ENCODE measurements at places on chromosomes 7 and 10.

GRCh38 chr10:66784770-66785169, 141.1 kb upstream of the LRRTM3 start:
- no peak for DNase-seq

DNA sequence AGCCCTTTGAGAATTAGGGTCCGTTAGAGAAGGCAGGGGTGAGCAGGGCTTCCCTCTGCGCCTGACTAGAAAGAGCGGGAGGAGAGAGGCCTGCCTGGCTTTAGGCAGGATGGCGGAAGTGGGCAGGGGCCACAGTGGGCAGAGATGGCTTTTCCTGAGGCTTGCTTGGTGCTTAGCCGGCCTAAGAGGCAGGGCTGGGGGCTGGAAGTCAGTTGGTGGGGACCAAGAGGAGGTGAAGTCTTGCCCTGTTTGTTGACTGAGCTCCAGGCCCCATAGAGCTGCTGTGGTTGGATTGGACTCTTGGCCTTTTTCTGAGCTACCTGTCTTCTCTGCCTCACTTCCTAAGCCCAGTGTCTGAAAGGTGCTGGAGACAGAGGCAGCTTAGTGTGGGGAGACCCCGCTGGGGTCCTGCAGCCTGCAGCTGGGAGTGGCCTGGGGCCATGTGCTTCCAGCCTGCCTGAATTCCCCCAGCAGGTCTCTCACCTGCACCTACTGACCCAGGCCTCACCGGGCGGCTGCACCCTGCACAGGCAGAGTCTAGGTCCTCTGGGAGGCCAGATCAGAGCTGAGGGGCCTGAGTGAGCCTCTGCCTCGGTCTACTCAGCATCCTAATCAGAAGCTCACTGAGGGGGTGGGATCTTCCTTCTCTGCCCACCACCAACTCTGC, 4.8 kb downstream of the FAM241B start:
- no peak for DNase-seq

DNA sequence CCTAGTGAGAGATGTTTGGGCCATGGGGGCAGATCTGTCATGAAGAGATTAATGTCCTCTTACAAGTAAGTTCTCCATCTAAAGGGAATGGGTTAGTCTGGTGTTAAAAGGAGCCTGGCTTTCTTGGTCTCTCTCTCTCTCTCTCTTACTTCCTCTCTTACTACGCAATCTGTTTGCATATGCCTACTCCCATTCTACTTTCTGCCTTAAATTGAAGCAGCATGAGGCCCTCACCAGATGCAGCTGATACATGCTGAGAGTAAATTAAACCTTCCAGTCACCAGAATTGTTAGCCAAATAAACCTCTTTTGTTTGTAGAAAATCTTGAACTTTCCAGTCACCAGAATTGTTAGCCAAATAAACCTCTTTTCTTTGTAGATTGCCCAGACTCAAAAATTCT, 884.1 kb downstream of the NRG3 start:
- DNase-seq: no peak

GRCh38 chr10:127552446-127552845, 3.3 kb downstream of the NPS start:
- no peak for DNase-seq

- no peak for DNase-seq
Measured at GRCh38 chr7:43692582-43693373, 36.5 kb downstream of the COA1 start.

DNA sequence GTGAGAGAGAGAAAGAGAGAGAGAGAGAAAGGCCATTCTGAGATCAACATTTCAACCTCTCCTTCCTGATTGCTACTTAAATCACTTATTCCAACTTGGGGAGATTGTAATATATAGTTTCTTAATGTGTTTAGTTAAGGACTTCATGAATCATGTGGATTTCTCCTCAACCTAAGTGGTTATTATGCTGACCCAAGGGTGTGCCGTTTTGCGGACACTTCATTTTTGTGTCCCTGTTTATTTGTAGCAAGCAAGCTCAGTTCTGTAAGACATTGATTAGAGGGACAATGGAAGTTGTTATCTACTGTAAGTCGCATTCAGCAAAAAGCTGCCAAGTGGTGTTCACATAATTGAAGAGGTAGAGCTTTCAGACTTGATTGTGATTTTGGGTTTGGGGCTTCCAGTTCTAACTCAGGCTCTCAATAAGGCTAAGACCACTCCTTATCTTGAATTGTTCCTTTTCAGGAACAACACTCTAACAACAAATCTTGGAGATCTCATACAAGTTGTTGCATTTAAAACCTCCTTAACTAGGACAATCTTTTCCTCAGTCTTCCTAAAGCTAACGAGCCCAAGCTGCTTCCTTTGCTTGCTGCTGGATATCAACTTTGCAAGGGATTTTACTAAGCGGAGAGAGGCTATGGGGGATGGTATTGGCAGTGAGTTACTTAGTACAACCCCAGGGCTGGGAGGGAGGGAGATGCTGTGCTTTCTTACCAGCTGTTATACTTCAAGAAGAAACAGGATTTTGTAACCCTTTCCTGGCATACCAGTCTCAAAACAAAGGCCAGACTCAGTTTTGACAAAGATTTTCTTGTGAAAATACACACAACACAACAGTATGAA, 19.8 kb upstream of the COL1A2 start:
- DNase-seq: no peak

GRCh38 chr7:41093141-41093540, 609.7 kb downstream of the INHBA start:
- DNase-seq: no peak

GRCh38 chr10:2456834-2457233, 610.5 kb upstream of the PFKP start:
- DNase-seq: no peak

- DNase-seq: no peak
Measured at GRCh38 chr10:117892681-117893220, 154.0 kb downstream of the RAB11FIP2 start.

DNA sequence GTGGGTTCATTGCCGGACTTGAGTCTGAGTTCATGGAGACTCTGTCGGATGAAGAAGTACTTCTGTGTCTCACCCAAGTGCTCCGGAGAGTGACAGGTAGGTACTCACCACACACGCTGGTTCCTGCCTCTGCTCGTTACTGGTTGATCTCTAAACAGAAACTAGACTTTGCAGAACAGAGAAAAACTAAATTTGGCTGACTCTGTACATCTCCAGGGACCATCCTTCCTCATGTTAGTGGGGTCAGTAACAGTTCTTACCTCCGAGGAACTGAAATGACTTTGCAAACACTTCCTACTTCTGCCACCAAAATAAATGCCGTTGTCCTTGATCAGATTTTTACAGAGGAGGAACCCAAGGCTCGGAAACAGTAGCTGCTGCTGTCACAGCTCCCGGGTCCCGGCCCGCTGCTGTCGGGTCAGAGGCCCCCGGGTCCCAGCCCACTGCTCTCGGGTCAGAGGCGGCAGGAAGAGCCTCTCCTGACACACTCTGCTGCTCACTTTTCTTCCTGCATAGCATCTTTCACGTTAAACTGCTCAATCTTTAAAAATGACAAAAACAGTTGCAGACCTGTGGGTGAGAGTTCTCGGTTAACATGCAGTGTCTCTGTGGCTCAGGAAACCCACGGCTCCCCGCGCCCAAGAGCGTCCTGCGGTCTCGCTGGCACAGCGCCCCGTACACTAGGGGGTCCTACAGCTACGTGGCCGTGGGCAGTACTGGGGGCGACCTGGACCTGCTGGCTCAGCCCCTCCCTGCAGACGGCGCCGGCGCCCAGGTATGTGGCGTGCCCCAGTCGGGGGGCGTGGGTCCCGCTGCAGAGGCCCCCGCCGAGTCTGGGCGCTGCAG, 4.8 kb upstream of the MTG1 start:
- DNase-seq: peak; percentile 17

GRCh38 chr10:32237644-32238345, 109.2 kb downstream of the EPC1 start:
- DNase-seq: no peak

GRCh38 chr10:34081347-34081743, 733.8 kb downstream of the PARD3 start:
- no peak for DNase-seq

DNA sequence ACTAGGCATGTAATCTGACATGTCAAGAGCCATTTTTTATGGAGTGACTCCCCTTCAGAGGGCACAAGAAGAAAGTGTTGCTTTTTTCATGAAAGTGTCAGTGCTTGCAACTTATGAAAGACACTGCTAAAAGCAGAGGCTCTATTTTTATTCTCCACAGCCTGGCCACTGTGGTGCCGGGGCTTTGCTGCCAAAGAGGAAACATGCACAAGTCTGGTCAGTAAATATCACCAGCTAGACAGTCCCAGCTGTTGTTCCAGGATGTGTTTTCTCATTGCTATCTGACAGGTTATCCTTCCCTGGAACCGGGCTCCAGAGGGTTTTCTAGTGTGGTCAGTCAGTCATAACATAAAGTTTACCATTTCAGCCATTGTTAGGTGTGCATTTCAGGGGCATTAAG, 180.7 kb upstream of the PITRM1 start:
- DNase-seq: no peak

- DNase-seq: no peak
Measured at GRCh38 chr10:37854626-37855025, 2.8 kb downstream of the ZNF248 start.

- no peak for DNase-seq
Measured at GRCh38 chr7:81447351-81447952, 322.4 kb downstream of the HGF start.

- DNase-seq: no peak
Measured at GRCh38 chr10:87862679-87863052, 667 bp downstream of the KLLN start.

DNA sequence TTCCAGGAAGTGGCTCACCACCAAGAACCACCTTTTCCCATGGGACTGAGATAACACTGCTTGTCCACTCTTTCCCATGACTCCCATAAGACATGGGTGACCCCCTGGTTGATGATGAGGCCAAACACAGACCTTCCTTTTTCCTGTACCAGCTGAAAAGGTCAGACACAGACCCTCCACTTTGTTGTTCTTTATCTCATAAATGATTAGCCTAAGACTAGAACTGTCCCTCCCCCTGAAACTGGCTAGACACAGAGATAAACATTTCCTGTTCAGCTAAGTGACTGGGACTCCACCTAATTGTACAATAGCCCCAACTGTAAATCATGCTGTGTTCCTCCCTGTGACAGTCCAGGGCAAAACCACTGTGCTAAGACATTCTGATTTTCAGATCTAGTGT, 8.2 kb upstream of the NRG3 start:
- DNase-seq: no peak

- no peak for DNase-seq
Measured at GRCh38 chr7:116591202-116592040, 66.6 kb downstream of the CAV1 start.

DNA sequence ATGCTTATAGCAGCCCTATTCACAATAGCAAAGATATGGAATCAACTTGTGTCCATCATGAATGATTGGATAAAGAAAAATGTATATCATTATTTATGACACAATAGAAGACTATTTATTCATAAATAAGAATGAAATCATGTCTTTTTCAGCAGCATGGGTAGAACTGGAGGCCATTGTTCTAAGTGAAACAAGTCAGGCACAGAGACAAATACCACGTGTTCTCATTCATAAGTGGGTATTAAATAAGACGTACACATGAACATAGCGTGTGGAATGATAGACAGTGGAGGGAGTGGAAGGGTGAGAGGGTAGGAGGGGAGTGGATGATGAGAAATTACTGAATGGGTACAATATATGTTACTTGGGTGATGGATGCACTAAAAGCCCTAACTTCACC, 762.4 kb downstream of the REEP3 start:
- DNase-seq: no peak

DNA sequence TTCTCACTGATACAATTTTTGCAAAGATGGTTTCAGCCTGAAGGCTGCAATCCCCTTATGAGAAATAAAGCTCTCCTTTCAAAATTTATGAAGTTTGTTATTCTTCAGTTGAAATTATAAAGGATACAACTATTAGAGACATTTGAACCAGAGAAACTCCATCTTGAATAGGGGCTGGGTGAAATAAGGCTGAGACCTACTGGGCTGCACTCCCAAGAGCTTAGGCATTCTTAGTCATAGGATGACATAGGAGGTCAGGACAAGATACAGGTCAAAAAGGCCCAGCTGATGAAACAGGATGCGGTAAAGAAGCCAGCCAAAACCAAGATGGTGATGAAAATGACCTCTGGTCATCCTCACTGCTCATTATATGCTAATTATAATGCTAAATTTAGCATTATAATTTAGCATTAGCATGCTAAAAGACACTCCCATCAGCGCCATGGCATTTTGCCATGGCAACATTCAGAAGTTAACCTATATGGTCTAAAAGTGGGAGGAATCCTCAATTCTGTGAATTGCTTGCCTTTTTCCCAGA, 22.4 kb upstream of the IFIT1B start:
- no peak for DNase-seq

- DNase-seq: no peak
Measured at GRCh38 chr10:117165538-117166417, 27.7 kb upstream of the VAX1 start.

- no peak for DNase-seq
Measured at GRCh38 chr7:372932-373791, 83.2 kb downstream of the FOXL3 start.

DNA sequence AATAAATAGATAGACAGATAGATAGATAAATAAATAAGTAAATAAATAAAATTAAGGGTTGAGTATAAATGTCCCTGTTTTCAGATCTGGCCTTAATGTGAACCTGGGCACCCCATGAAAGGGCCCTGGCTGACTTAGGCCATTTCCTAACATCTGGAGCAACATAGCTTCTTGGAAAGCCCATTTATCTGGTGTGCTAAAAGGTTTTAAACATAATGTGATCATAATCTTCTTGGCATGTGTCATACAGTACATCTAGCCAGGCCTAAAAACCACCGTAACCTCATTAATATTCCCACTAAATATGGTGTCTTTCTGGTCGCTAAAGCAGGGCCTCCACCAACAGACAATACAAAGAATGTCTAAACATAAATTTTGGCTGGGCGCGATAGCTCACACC, 142.8 kb downstream of the BTAF1 start:
- no peak for DNase-seq

DNA sequence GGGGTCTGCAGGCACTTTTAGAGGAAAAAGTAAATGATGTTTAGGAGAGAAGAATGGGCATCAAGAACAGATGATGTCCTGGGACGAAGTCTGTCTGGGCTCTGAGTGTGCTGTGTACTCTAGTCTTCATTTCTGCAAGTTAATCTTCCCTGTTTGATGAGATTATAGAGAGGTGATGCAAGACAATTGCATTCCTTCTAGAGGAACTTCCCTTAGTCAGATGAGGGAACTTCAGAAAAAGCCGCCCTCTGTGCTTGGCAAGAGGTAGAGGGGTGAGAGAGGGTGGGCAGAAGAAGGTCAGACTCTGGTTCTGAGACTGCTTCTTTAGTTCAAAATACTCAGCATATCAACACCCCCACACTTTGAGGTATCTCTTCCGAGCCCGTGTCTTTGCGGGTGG, 797.9 kb downstream of the LRMDA start:
- no peak for DNase-seq

GRCh38 chr10:113487154-113487553, 65.7 kb upstream of the HABP2 start:
- no peak for DNase-seq

Measured in effector CD4-positive, alpha-beta T cell (primary cell).